Mammary epithelial cell (primary cell): ENCODE measurements at places on chromosomes 1 and 21. TPM values are rescaled to one million over a fixed set of nuclear protein-coding genes. Genes with fewer than 3 reads are reported as not detected.

GRCh38 chr1:10945991-10946509, 66.4 kb upstream of the TARDBP start:
- no peak for DNase-seq

- peak; percentile 82 for DNase-seq
Measured at GRCh38 chr1:39158327-39159086, 46.0 kb upstream of the MACF1 start.

DMRTA2 gene
- not detected in 2 replicates for total RNA-seq

CLDN19 gene
- 2.5 TPM for total RNA-seq

- DNase-seq = no peak
Measured at GRCh38 chr1:207298186-207298585, 23.3 kb upstream of the CD55 start.

SPRR3 gene
- total RNA-seq = not detected in 2 replicates

ST6GALNAC5 gene
- 3.7 TPM for total RNA-seq

DNA sequence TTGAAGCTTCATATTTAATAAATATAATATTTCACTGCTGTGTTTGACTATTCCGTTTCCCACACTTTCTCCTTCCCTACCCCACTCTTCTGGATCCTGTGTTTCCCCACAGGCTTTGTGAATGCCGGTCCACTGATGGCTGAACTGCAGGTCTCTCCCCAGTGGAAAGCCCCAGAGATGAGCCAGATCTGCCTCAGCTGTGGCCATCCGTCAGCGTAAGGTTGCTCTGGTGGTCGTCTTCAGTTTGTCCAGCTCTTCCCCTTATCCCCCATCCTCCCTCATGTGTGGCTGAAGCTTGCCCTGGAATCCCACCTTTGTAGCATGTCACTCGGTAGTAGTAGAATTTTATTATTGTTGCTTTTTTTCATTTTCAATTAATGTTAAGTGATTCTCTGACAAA, 11.4 kb downstream of the SMAP2 start:
- no peak for DNase-seq

TSEN15 gene
- 66.5 TPM for total RNA-seq

SRM gene
- 32.3 TPM for total RNA-seq

DNA sequence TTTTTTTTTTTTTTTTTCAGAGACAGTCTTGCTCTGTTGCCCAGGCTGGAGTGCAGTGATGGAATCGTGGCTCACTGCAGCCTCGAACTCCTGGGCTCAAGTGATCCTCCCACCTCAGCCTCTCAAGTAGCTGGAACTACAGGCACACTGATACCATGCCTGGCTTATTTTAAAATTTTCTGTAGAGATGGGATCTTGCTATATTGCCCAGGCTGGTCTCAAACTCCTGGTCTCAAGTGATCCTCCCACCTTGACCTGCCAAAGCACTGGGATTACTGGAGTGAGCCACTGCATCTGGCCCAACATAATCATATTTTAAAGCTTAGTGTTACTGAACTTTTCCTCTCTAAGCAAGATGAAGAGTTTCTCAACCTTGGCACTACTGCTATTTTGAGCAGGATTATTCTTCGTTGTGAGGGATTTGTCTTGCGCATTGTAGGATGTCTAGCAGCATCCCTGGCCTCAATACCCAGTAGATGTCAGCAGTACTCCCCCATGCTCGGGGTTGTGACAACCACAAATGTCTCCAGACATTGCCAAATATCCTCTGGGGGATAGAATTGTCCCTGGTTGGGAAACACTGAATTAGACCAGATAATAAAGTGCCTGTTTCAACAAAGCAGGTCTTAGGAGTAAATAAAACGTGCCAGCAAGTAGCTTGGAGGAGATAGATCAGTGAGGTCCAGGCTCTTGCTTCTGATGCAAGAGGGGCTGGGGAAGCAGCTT, 15.1 kb upstream of the THRAP3 start:
- no peak for DNase-seq

TTC34 gene
- 0.69 and 0.75 TPM in 2 replicates for total RNA-seq

FMO4 gene
- total RNA-seq = 7.0 TPM

GRCh38 chr1:78468521-78468920, 22.3 kb upstream of the PTGFR start:
- no peak for DNase-seq

DNA sequence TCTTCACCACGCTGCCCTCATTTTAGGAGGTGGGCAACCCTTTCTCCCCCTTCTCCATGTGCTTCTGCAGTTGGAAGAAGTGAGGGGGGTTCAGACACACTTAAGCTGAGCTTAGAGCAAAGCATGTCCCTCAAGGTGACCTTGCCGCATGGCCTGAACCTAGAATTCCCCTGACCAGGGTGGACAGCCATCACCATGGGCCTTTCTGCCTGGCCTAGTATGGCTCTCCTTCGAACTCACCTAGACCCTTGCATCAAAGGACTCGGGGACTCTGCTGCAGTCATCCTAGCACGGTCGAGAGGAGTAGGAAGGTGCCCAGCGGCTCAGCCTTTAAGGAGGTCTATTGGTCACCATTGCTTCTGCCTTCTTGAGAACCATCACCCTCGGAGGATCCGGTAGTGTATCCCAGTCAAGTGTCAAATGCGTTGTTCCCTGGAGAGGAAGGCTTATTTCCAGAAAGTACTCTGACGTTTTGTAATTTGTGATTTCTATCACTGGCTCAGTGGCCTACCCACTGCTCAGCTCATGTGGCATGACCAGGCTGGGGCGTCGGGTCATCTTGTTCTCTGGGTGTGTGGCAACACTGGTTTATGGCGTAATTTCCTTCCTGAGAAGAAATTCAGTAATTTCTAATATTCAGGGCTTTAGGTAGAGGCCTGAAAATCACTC, at the start of gene KCNE1:
TSS of gene KCNE1 (minus strand) at position 424 of the 669 bp plus-strand sequence. CDS start 62,576 bp downstream, outside the sequence.
- DNase-seq = no peak

SERTAD4 gene
- 0.67 TPM for total RNA-seq

TPTE gene
- not detected for total RNA-seq

DNA sequence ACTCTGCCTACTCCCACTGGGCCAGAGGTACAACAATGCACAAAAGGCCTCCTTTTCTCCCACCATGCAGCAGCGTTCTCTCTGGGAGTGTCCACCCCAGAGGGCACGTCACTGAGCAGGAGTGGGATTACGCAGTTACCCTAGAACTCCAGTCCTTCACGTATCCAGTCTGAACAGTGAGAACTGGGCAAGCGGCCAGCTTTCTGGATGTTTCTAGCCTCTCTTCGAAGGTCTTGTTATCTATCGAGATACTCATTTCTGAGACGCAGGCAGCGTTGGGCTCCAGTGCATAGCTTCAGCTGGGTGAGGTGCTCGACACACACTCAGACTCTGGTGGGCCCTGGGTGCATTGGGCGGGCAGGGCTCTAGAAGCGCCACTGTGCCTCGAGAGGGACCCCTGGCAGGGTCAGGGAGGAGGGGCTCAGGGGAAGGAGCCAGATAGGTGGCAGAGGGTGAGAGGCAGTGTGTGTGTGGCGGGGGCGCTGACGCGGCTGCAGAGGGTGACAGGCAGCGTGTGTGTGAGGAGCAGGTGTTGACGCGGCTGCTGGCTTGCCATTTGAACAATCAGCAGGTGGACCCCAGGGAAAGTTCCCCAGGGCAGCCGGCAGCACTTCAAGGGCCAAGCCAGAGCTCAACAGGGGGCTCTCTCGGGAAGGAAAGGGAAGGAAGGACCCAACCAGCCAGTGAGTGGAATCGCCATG, 27.9 kb downstream of the PRDM15 start:
- no peak for DNase-seq

GRCh38 chr1:70818401-70818800, 229.2 kb downstream of the PTGER3 start:
- DNase-seq = no peak

DNA sequence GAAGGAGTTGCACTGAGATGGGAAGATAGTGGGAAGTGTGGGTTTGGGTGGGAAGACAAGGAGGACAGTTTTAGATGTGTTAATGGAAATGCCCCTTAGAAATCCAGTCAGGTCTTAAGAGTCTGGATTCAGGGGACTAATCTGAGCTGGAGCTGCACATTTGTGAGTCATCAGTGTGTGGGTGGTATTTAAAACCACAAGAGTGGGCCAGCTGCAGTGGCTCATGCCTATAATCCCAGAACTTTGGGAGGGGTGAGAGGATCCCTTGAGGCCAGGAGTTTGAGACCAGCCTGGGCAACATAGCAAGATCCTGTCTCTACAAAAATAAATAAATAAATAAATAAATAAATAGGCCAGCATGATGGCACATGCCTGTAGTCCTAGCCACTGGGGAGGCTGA, 40.9 kb upstream of the SLC6A9 start:
- DNase-seq = peak; percentile 82

DNA sequence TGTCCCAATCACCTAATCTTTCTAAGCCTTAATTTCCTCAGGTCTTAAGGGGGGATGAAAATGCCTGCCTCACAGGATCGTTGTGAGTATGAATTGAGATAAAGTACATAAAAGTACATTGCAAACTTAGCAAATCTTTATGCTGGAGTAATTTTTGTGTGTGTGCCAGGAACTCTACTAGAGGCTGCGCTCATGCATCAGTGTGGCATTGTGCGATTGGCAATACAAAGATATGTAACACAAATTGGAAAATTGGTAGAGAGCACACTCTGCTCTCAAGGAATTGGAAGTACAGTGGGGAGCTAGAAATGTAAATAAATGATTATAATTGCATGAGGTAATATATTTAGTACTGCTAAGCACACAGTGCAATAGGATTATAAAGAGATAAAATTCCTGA, 398.3 kb downstream of the DUSP10 start:
- DNase-seq = no peak

NPR1 gene
- not detected in 2 replicates for total RNA-seq

DNA sequence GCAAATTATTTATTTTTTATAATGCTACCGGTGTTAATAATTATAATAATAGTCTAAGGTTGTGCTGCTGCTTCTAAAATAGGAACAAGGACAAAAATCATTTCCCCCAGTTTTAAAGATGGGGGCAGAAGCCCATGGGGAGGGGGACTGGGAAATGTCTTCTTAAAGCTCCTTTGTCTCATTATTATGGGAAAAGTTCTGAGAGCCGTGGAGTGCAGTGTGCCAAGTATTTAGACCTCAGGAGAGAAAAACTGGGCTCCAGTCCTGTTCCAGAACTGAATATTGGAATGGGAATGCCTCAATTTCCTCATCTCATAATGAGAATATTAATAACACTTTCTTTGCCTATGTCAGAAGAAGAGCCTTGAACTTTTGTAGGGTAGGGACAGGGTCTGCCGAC, 40.9 kb upstream of the ATF3 start:
- DNase-seq = no peak

CXADR gene
- 5.5 and 8.6 TPM in 2 replicates for total RNA-seq

- DNase-seq = no peak
Measured at GRCh38 chr1:158400871-158401270, 1.6 kb upstream of the OR10T2 start.

- DNase-seq = peak; percentile 1
Measured at GRCh38 chr1:68758666-68759209, 261.9 kb upstream of the DEPDC1 start.

DNA sequence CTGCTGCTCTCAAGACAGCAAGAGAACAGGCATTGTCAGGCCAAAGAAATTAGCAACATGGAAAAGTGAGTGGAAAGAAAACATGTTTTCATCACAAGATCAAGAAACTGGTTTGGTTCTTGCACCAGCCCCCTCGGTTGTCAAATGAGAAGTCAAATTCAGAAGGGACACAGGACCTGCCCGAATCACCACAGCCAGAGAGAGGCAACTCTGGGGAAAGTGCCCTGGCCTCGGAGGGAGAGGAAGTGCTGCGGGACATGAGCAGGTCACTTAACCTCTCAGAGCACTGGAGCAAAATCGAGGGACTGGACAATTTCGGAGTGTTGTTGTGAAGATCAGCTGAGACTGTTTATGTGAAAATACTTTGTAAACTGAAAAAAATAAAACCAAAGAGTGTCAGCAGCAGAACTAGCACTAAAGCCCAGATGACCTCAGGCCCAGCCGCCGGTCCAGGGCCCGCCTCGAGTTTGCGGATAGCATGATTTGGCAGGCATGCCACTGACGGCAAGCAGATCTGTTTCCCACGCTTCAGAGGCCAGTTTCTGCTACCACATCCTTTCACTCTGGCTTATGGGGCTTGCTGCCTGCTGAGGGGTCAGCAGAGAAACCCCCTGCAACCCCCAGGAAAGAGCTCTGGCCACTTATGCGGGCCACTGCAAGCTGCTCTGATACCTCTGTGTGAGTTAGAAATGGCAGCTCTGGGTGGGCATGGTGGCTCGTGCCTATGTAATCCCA, 32.1 kb downstream of the CD247 start:
- no peak for DNase-seq

DNA sequence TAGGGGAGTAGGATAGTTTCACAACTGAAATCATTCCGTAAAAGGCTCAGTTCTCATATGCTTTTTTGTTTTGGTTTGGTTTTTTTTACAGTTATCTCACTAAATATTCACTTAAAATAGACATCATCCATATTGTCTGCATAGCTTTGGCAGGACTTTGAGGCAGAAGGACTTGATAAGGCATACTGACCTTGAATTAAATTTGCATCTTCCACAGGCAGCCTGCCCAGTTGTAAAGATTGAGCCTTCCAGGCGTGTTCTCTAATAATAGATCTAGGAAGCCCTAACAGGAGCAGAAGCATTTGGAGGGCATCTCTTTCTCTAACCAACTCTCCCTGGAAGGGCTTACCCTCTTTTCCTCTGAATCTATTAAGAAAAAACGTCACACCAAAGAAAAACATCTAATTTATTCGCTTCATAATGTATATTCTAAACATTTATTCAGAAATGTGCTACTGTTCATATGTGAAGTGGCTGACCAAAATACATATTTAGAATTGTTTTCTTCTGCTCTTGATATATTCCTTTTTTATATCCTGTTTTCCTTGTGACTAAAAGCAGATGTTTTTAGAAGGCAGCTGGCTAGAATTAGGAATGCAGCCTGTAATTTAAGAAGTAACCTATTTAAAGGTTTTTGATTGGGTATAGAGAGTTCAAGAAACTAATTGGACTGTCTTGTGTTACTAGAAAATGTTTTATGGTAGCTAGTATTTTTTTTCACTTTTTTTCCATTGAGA, 20.2 kb downstream of the DESI2 start:
- no peak for DNase-seq

DNA sequence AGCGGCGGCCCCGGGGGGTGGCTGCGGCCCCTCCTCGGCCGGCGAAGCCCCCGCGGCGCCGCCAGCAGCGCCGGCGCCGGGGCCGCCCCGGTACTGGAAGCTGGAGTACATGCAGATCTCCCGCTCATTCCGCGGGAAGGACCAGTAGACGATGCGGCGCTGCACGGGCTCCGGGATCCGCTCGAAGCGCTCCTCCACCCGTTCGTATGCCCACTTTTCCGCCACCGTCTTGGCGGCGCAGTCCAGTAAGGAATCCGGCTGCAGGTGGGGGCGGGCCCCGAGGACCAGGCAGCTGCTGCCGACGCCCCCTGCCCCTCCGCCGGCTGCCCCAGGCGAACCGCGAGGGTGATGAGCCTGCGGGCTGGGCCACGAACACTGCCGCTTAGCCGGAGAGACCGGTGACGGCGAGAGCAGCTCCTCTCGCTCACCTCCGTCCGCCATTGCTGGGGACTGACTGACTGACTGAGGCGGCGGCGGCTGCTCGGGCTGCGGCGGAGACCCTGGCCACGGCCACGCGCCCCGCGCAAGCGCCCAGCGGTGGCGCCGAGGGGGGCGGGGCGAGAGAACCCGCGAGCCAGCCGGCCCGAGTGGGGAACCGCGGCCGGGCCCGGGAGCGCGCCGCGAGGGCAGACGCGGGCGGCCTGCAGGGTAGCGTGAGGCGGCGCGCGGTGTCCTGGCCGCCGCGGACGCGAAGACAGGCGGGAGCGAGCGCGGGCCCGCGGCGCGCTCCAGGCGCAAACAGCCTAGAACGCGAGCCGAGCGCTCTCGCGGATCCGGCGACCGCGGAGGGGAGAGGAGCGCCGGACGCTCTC, at the start of gene ZSWIM5:
TSS of gene ZSWIM5 (minus strand) at position 696 of the 812 bp plus-strand sequence. CDS start at position 441, 255 bp downstream.
- peak; percentile 44 for DNase-seq

GRCh38 chr1:40717955-40718354, 26.5 kb downstream of the NFYC start:
- no peak for DNase-seq
